Bronchial epithelial cell (primary cell): ENCODE measurements at places on chromosomes 12 and 14. TPM values are rescaled to one million over a fixed set of nuclear protein-coding genes. Genes with fewer than 3 reads are reported as not detected.

NPFF gene
- not detected in 2 replicates for total RNA-seq

VWF gene
- total RNA-seq, result 0.26 and 0.51 TPM in 2 replicates

BEGAIN gene
- total RNA-seq, result 0.51 and 1.1 TPM in 2 replicates

KCNK13 gene
- not detected in 2 replicates for total RNA-seq

ABCC9 gene
- total RNA-seq, result 0.79 and 2.4 TPM in 2 replicates

KRT4 gene
- 66.6 and 171 TPM in 2 replicates for total RNA-seq

REP15 gene
- total RNA-seq, result 0.51 and 0.53 TPM in 2 replicates

TSHR gene
- total RNA-seq, result not detected in 2 replicates

KIF21A gene
- 37.4 and 37.6 TPM in 2 replicates for total RNA-seq

SLCO1A2 gene
- total RNA-seq, result not detected in 2 replicates

CHST11 gene
- 4.2 and 7.9 TPM in 2 replicates for total RNA-seq

VIPAS39 gene
- total RNA-seq, result 20.0 and 20.9 TPM in 2 replicates

ACSS3 gene
- 0.26 and 1.1 TPM in 2 replicates for total RNA-seq

RAB3IP gene
- 50.8 and 51.5 TPM in 2 replicates for total RNA-seq

FGF23 gene
- not detected in 2 replicates for total RNA-seq

RD3L gene
- not detected in 2 replicates for total RNA-seq

PLEKHG7 gene
- total RNA-seq, result under 0.01 TPM in 1 of 2 replicates, not detected in the other

TMEM52B gene
- not detected in 2 replicates for total RNA-seq

G2E3 gene
- 10.0 and 11.8 TPM in 2 replicates for total RNA-seq

SLC25A47 gene
- not detected in 2 replicates for total RNA-seq

ADAM20 gene
- 2.4 and 2.6 TPM in 2 replicates for total RNA-seq

SRSF5 gene
- total RNA-seq, result 126 and 181 TPM in 2 replicates

NDUFA12 gene
- 112 and 173 TPM in 2 replicates for total RNA-seq

OR10P1 gene
- not detected in 2 replicates for total RNA-seq

TAS2R30 gene
- total RNA-seq, result 3.1 and 4.5 TPM in 2 replicates

RPL10L gene
- total RNA-seq, result not detected in 2 replicates

PRIMA1 gene
- not detected in 2 replicates for total RNA-seq

TAPBPL gene
- 1.8 and 3.1 TPM in 2 replicates for total RNA-seq

EID3 gene
- 1.9 and 2.4 TPM in 2 replicates for total RNA-seq

ZDHHC22 gene
- not detected in 2 replicates for total RNA-seq

CLEC6A gene
- under 0.01 TPM in 1 of 2 replicates, not detected in the other for total RNA-seq

FIGNL2 gene
- not detected in 2 replicates for total RNA-seq

FAM181A gene
- not detected in 2 replicates for total RNA-seq

BIN2 gene
- total RNA-seq, result under 0.01 TPM in 1 of 2 replicates, not detected in the other

KITLG gene
- total RNA-seq, result 18.2 and 22.4 TPM in 2 replicates

FAM90A1 gene
- total RNA-seq, result not detected in 2 replicates

LRP1-AS gene
- not detected in 2 replicates for total RNA-seq

SLC17A8 gene
- total RNA-seq, result not detected in 2 replicates

C1QL4 gene
- 0.13 TPM in 1 of 2 replicates, not detected in the other for total RNA-seq

KCNH5 gene
- total RNA-seq, result under 0.01 TPM in 2 replicates

LTBR gene
- total RNA-seq, result 55.8 and 60.6 TPM in 2 replicates
